Metanephros (tissue), 2 donors: ENCODE measurements at places on chromosomes 11 and 22. TPM values are rescaled to one million over a fixed set of nuclear protein-coding genes. Genes with fewer than 3 reads are reported as not detected.

Gene PATE2
- not detected for total RNA-seq

Gene IFITM10
- total RNA-seq, result 0.35 TPM

Gene TUT1
- total RNA-seq, result 12.9 TPM

Gene TPBGL
- total RNA-seq, result 0.06 TPM

Gene GGT5
- 12.1 TPM for total RNA-seq

Gene OR10A3
- not detected for total RNA-seq

Gene POU2AF2
- total RNA-seq, result not detected

Gene ADAMTS15
- 98.2 TPM for total RNA-seq

Gene CDC42EP2
- 15.7 TPM for total RNA-seq

Gene CATSPER1
- total RNA-seq, result not detected

Gene C11orf42
- not detected for total RNA-seq

Gene KCNE3
- 18.6 TPM for total RNA-seq

Gene CHADL
- total RNA-seq, result 5.1 TPM

Gene TMEM121B
- total RNA-seq, result 0.93 TPM

Gene UCP3
- 1.2 TPM for total RNA-seq

Gene GAL3ST3
- total RNA-seq, result 12.8 TPM

Gene NLRP10
- not detected for total RNA-seq

Gene INPP5J
- 5.0 TPM for total RNA-seq

Gene IZUMO1R
- total RNA-seq, result not detected

Gene OR52E8
- total RNA-seq, result not detected
